ENCODE measurements at places on chromosomes 11 and 22. TPM values are rescaled to one million over a fixed set of nuclear protein-coding genes. Genes with fewer than 3 reads are reported as not detected.

- no peak for DNase-seq
- H3K4me3 ChIP-seq: no peak overlapping the region
- peaks cover 2% of the 10 kb centered on the region for H3K4me1 ChIP-seq
- peaks cover 23% of the 10 kb centered on the region for H3K36me3 ChIP-seq
- H3K27me3 ChIP-seq: no peaks in the 10 kb centered on the region
Observed at GRCh38 chr11:108775324-108775723, 110.5 kb downstream of the DDX10 start.

- H3K27ac ChIP-seq: no peak overlapping the region
- no peaks in the 10 kb centered on the region for H3K36me3 ChIP-seq
- DNase-seq: no peak
- no peaks in the 10 kb centered on the region for H3K4me1 ChIP-seq
- H3K27me3 ChIP-seq: peaks cover 11% of the 10 kb centered on the region
- no peak overlapping the region for H3K4me3 ChIP-seq
Observed at GRCh38 chr11:1650034-1650917, 20.7 kb downstream of the KRTAP5-5 start.

HTATIP2 gene
- 83.4 TPM for total RNA-seq

DNA sequence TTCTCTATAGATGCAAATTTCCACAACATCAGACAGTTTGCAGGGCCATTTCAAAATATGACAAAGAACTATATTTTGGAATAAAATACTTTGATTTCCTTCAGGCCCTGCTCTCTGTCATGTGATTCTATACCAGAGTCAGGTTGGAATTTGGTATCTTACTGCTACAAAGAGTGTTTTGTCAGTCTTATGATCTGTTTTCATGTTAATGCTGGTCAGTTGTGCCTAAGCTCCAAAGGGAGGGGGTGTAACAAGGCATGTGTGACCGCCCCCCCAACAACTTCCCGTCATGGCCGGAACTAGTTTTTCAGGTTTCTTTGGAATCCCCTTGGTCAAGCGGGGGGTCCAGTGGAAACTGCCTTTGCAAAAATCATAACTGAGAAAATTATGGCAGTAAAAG is 15.1 kb downstream of the C11orf96 start:
- peaks cover 32% of the 10 kb centered on the region for H3K27me3 ChIP-seq
- no peaks in the 10 kb centered on the region for H3K36me3 ChIP-seq

SNX32 gene
- total RNA-seq: 2.0 TPM

GRCh38 chr11:87179621-87180020 is 141.9 kb downstream of the TMEM135 start:
- H3K4me1 ChIP-seq: no peaks in the 10 kb centered on the region
- H3K36me3 ChIP-seq: peaks cover 30% of the 10 kb centered on the region
- no peak overlapping the region for H3K4me3 ChIP-seq
- no peak overlapping the region for H3K27ac ChIP-seq
- no peaks in the 10 kb centered on the region for H3K27me3 ChIP-seq

All from activated CD4-positive, alpha-beta memory T cell treated with anti-CD3 and anti-CD28 coated beads for 36 hours (primary cell).